ENCODE measurements at places on chromosomes 12 and 14.

DNA sequence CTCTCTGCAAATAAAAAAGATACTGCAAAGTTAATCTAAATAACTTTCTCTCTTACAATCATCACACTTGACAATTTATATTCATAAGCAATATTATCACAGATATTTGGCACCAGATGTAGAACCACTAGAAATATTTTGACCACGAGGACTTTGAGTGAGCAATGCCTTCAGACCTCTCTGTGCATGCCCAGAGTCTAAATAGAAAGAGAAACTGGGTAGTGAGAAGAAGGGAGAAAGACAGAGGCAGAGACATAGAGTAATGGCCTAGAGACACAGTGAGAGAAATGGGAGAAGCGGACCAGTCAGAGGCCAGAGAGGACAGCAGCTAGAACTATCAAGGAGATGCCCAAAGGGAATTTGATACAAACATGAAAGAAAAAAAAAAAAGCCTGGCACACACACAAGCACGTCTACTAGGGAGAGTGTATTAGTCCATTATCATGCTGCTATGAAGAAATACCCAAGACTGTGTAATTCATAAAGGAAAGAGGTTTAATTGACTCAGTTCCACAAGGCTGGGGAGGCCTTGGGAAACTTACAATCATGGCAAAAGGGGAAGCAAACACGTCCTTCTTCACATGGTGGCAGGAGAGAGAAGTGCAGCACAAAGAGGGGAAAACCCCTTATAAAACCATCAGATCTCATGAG lies 41.1 kb downstream of the BMP4 start:
- DNase-seq, result no peak

DNA sequence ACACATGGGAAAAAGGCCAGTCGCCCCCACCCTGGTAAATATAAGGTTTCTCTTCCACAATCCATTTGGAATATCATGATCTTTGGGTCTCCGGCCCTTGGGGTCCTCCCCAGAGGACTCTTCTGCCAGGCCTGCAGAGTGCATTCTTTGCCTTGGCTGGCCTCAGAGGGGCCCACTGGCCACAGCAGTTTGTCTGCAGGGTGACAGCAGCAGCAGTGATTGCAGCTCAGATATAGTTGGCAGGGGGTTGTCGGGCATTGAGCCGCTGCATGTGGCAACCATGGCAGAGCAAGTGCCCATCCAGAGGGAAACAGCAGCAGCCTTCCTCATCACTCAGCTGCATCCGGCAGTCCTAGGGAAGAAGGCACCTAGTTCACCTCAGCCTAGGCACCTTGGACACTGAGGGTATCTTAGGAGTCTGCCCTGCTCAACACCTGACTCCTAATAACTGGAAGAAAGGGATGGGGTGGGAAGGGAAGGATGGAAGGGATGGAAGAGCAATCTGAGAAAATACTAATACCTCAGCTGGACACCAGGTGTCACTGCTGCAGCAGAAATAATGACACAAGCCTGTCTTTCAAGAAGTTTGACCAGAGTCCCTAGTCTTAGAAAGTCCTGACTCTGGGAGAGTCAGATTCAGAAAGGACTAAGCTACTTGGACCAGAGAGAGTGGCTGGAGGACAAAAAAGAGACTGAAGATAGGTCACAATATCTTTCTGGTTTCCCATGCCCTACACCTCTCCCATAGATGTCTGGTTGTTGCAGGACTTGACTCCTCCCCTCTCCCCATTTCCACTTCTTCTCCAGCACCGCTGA lies 8.9 kb downstream of the AJUBA start:
- no peak for DNase-seq

DNA sequence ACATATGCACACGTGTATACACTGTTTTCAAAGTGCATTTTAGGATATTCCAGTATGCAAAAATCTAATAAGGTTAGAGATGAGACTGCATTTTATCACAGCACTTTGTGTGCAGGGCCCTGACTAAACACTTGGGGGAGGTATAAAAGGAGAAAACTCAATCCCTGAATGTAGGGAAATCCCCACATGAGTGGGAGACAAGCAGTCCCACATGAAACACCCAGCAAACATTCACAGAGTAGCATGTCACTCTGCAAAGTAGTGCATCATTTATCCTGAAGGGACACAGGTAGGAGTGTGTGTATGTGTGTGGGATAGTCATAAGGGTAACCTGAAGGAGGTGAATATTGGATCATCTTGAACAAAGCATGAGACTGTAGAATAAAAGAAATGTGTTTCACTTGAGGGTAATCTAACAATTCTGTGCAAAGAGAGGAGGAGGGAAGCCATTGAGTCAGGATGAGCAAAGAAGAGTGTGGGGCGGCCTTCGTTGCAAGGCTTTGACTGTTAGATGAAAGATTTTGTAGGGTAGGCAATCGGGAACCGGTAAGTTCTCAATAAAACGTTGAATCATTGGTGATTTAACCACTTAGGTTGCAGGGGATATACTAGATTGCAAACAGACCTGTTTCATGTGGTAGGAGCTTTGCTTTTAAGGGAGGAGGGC lies 2.9 kb downstream of the PRPF40B start:
- DNase-seq, result no peak

DNA sequence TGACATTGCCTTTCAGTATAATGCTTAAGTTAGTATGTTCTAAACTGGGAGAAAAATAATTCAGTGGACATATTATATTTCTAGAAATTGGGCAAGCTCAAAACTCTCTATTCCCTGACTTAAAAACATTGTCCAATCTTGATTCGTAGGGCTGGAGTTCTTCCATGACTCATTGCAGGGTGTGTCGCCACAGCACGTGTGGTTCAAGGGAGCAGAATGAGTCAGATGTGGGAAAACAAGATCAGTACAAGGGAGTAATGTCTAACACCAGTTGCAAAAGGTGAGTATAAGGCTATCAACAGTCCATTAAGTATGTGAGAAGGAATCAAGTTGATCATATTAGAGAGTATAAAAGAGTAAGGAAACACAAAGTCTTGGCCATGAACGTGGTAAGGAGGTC lies 887.0 kb downstream of the TMTC2 start:
- DNase-seq, result no peak

DNA sequence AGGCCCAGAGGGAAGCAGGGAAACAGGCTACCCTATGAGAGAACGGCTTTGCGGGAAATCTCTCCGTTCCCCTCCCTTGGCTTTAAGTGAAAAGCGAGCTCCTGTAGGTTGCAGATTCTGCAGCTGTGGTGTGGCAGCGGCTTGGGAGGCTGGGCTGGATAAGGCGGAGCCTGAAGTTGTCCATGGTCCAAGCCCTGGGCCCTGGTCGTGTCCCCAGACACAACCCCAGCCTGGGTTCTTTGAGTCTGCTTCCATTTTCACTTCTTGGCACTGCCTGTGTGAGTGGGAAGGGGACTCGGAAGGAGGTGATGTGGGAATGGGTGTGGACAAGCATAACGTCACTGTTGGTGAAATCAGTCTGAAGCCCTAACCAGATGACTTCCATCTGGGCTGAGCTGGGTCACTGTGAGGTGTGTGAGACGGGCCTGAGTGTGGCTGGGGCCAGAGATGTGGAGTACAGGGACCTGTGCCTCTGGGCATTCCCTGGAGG lies 43.0 kb upstream of the CTDSP2 start:
- no peak for DNase-seq

GRCh38 chr12:129662234-129662633 lies 241.6 kb downstream of the TMEM132D start:
- DNase-seq, result no peak

DNA sequence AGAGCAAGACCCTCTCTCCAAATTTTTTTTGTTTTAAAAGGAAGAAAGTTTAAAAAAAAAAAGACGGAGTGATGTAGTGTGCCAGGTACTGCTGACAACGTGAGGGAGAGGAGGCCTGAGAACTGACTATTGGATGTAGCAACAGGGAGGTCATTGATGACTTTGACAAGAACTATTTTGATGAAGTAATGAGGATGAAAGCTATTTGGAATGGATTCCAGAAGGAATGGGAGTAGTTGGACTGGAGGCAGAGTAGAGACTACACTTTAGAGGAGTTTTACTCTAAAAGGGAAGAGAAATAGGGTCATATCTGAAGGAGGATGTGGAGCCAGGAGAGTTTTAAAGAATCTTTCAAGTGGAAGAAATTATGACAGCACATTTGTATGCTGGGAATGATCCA lies 27.8 kb upstream of the SLC38A2 start:
- DNase-seq, result no peak

DNA sequence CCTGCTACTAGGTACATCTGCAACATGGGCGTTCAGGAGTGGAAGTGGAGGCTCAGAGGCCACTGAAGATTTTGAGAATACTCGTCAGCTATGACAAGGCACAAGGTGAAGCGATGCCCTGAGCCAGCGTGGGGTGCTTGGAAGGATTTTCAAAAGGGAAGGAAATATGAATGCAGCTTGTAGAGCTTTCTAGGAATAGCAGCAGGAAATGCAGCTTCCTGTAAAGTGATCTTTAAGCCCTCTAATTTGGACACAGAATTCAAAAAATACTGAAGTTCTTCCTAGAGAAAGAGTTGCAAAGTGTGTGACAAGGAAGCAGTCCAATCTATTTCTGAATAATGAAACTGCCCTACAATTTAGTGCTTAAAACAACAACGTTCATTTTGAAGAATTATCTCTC lies 13.2 kb upstream of the C1S start:
- DNase-seq, result no peak

DNA sequence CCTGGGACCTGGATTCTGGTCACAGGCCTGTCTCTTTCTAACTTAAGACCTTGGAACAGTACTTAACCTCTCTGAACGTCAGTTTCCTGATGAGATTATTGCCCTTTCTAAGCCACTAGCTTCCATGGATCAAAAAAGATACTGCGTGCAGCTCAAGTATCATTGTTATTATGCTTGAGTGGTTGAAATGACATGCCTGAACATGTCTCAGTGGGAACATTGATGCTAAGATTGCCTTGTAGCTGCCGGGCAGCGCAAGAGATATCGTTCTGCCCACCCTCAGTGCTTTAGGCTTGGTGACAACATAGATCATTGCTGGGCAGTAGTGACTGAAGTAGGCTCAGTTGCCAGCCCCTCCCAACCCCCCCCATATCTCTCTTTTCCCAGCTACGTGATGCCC lies 131.9 kb downstream of the SMOC1 start:
- no peak for DNase-seq

GRCh38 chr12:54220092-54220557 lies 31.3 kb upstream of the SMUG1 start:
- peak; percentile 41 for DNase-seq

DNA sequence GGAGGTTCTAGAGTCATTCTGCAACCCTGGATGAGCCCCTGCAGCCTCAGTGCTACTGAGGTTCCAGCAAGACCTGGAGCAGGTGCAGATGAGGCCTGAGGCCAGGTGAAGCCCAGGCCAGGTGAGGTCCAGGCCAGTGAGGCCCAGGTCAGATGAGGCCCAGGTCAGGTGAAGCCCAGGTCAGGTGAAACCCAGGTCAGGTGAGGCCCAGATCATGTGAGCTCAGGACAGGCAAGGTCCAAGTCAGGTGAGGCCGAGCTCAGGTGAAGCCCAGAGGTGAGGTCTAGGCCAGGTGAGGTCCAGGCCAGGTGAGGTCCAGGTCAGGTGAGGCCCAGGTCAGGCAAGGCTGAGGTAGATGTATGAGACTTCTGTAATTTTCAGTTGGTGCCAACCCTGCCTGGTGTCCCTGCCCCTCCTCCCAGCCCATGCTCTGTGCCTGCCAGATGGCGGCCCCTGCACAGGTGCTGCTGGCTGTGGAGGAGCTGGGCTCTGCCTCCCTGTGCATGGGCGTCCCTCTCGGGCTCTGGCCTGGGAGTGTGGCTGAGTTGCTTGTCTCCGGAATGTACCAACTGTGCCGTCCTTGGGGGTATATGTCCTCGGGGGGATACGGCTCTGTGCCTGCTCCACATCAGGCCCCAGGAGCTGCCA lies 388.5 kb downstream of the TMEM121 start:
- no peak for DNase-seq

- no peak for DNase-seq
Measured at GRCh38 chr14:39419272-39419671, 13.0 kb downstream of the FBXO33 start.

DNA sequence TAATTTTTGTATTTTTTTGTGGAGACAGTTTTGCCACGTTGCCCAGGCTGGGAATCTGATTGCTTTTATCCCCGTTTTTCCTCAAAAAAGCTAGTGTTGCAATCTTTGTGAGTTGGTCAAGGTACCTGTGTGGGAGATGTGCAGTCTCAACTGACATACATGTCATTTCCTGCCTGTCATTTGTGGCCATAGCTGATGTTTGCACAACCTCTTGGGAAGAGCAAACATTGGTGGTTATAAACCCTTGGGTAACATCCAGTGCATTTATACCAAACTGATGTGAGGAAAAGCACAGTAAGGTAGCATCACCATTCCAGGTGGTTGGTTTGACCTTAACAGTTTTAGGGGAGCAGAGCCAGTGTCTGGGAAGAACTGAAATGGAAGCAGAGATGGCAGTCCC lies 54.7 kb downstream of the ATG14 start:
- DNase-seq, result no peak

- peak; percentile 35 for DNase-seq
Measured at GRCh38 chr12:30985814-30986452, 59.4 kb downstream of the TSPAN11 start.

DNA sequence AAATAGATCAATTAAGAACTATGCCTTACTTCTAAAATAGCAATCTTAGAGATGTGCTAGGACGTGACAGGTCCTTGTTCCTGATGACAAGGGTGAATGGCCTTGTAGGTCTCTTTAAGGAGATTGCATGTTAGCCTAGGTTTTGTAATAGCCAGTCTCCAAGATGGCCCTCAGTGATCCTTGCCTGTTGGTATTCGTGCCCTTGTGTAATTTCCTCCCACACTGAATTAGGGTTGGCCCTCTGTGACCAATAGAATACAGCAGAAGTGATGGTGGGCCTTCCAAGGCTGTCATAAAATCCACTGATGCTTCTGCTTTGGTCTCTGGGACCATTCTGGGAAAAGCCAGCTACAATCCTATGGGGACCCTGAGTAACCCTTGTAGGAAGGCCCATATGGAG lies 38.2 kb upstream of the SNX6 start:
- no peak for DNase-seq

GRCh38 chr12:62434494-62435302 lies 31.9 kb upstream of the MON2 start:
- no peak for DNase-seq

DNA sequence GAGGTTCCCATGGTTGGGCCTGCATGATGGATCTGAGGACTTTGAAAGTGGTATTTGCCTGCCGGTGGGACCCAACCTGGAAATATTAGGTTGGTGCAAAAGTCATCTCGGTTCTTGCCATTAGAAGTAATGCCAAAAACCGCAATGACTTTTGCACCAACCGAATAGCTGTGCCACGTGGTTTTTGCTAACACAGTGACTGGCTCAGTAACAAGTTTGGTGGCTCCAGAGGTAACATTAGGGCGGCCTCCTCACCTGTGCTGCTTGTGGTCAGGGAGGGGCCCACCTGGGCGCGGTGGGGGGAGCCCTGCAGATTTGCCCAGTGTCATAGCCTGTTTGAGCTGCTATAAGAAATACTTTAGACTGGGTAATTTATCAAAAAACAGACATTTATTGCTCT lies 1.8 kb downstream of the BDKRB2 start:
- no peak for DNase-seq
